ENCODE measurements at places on chromosomes 6 and 20. TPM values are rescaled to one million over a fixed set of nuclear protein-coding genes. Genes with fewer than 3 reads are reported as not detected.

Gene TIAM2
- 10.6 TPM for polyA plus RNA-seq

Gene GUCA1A
- 0.20 TPM for polyA plus RNA-seq

- DNase-seq, result no peak
Observed at GRCh38 chr6:136725124-136725523, 67.2 kb downstream of the MAP3K5 start.

DNA sequence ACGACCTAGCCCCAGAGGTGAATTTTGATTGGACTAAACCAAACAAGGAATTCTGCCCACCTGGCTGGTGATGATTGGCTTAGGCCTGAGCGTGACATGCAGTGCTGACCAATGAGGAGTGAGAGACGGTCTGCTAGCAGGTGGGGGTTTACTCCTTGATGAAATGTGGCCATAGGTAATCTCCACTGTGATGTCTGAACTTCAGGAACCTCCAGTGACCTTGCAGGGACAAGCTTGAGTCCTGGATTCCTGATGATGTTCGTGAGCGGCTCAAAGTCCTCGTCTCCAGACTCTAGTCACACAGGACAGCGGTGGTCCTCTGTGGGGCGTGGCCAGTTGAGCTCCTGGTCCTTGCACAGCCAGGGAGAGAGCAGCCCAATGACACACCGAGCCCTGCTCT, 8.4 kb downstream of the VSX1 start:
- DNase-seq, result no peak

- DNase-seq, result no peak
Observed at GRCh38 chr20:46114449-46114848, 3.7 kb upstream of the CD40 start.
